NCI-H2029 (cell line): ENCODE measurements at places on chromosomes 11 and 22.
A peak's percentile ranks its signal among the peaks of the same experiment; 100 is the strongest.

DNA sequence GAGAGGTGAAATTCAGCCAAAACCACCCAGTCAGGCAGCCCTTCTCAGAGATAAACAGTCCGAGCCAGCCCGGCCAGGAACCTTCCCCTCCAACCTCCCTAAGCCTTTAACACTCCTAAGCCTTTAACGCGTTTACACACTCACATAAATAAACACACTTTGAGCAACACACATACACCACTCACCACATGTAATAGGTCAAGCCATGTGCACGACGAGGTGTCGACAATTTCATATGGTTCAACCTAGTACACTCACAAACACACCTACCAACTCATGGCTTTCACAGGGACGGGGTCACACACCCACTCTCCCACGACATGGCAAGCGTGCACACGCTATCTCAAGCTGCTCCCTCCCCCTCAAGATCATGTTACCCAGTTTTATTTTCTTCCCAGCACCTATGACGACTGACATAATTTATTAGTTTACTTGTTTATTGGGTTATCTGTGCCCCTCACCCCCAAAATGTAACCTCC is 15.5 kb downstream of the SLC43A1 start:
- no peak for DNase-seq

DNA sequence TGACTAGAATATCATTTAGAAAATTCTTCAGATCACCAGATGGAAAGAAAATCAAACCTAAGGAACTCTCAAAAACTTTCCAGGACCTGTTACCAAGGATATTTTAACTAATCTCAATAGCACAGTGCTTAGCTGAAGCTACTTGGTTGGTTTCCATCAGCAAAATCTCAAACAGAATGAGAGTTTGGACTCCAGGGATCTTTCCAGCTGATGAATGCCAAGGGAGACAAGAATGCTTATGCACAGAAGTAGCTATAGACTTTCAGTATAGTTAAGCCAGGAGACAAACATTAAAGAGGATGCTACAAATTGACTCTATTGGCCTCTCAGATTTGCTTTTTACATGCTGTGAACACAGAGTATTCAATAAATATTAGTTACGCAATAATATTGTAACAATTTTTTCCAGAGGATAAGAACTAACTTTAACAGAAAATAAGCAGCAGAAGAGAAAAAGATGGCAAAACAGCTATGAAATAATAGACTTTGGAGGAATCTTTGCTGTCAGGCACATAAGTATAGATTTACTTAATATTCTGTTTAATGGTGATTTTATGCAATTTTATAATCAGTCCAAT is 331.4 kb downstream of the DLG2 start:
- no peak for DNase-seq

DNA sequence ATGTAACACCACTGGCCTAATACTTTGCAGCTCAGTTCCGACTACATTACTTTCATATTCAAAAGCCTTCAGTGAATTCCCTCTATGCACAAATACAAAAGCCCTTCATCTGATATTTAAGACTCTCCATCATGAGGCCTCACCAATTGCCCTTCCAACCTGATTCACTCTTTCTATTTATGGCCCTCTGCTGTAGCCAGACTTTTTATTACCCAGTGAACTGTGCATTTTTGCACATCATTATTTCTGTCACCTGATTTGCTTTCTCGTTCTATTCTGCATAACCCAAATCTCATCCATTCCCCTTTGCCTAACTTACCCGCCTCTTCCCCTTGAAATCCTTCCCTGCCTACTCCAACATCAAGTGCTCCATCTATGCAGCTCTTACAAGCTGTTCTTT is 78.3 kb downstream of the BBOX1 start:
- no peak for DNase-seq

GRCh38 chr11:20388096-20389055 is 860 bp downstream of the PRMT3 start:
- DNase-seq = no peak

GRCh38 chr11:83751041-83751440 is 464.9 kb upstream of the CCDC90B start:
- no peak for DNase-seq

DNA sequence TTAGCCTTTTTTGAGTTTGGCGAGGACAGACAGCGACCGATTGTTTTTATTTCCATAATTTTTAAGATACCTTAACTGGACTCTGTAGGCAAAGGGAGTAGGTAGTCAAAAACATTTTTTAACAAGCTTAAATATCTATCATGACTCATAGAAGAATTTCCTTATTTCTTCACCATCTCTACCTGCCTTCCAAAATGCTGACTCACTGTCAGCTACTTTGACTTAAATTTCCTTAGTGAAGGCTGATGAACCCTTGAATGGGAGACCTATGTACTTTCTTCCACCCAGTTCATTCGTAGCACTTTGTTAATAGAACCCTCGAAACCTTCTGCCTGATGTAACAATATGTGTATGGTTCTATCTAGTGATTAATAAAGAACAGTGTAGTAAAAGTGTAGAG is 1.1 kb upstream of the MTMR2 start:
- no peak for DNase-seq

DNA sequence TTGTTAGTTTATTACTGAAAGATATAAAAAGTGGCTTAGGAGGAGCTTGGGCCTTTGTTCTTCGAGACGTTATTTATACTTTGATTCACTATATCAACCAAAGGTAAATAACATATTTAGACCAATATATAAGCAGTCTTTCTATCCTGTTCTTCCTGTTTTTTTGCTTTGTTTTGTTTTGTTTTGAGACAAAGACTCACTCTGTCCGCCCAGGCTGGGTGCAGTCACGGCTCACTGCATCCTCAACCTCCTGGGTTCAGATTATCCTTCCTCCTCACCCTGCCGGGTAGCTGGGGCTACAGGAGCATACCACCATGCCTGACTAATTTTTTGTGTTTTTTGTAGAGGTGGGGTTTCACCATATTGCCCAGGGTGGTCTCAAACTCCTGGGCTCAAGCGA is 66.8 kb downstream of the ATM start:
- peak; percentile 37 for DNase-seq

GRCh38 chr11:69166218-69167115 is 10.7 kb downstream of the SMIM38 start:
- no peak for DNase-seq

DNA sequence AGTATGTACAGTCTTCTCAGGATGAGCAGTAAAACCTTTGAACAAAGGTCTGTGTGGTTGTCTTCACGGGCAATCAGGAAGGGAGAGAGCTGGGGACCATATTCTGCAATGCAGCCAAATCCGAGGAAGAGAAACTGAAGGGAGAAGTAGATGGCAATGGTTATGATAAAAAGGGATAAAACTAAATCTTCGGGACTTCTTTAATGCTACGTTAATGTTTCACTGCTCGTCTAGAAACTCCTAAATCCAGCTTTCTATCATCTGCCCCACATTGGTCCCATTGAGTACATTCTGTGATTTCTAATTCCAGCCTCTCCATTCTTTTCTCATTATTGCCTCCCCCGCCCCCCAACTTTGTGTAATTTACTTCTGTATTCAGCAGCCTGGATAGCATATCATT is 1.7 kb downstream of the TIMM10B start:
- no peak for DNase-seq

- DNase-seq = no peak
Measured at GRCh38 chr11:4059424-4059823, 35.2 kb upstream of the RRM1 start.

- no peak for DNase-seq
Measured at GRCh38 chr11:12397931-12398334, 20.6 kb downstream of the PARVA start.

DNA sequence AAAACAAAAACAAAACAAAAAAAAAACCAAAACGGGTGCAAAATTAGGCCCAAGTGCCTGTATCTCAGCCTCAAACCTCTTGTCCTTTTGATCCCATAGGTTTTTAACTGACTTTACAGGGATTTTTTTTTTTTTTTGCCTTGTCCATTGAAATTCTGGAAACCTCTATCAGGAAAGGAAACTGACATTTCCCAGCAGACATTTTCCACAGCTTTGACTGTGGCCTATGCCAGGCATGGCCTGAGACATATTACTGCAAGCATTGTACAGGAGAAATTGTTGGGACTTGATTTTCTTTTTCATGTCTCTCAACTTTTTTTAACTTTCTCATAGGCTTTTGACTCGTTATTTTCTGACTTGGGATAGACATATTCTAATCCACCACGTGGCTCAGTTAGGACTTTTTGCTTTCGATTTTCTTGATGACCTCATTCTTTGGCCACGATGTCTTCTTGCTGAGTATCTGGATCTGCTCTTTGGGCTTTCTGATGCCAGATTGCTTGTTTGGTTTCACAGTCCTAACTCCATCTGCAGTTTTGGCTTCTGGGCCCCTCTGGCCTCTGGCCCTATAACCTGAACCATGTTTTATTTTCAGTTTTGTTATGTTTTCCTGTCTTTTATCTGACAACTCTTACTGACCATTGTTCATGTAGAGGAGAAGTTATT is 336.1 kb upstream of the C11orf87 start:
- DNase-seq = no peak
